ENCODE measurements at places on chromosomes 7 and 10.

- no peak for DNase-seq
Measured at GRCh38 chr7:113891828-113892227, 27.0 kb downstream of the PPP1R3A start.

GRCh38 chr7:91692800-91693199 is 187.7 kb downstream of the MTERF1 start:
- DNase-seq, result no peak

GRCh38 chr10:44651834-44652233 is 259.3 kb upstream of the TMEM72 start:
- DNase-seq, result no peak

DNA sequence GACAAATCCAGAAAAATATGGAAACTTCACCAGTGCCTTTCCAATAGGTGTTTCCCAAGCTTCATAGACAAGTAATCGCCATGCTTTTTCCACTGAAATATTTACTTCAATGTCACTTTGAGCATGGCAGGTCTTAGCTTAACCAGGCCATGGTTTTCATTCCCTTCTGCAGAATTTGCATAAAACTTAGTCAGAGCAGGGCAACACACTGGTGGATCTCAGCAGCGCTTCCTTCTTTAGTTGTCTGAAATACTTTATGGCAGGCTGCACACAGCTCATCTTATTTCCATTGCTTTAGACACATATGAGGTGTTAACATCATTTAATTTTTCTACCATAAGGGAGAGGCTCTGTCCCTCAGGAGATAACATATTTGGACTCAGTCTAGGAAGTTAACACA is 102.9 kb upstream of the AHR start:
- DNase-seq, result no peak

DNA sequence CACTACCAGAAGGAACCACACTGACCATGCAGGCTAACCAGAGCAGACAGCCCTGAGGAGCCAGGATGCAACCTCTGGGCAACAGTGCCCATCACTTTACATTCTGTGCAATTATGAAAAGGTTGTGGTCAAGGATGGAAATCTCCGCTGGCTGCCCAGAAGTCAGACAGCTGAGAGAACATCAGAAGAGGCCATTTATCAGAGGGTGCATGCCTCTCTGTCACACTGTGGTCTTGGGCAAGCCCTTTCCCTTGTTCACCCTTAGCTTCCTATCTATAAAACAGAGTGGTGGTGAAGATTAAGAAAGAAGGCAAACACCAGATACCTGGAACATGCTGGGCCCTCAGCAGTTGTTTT is 120.7 kb upstream of the GDF10 start:
- DNase-seq, result no peak

GRCh38 chr7:40541336-40541735 is 406.5 kb downstream of the SUGCT start:
- DNase-seq, result no peak

DNA sequence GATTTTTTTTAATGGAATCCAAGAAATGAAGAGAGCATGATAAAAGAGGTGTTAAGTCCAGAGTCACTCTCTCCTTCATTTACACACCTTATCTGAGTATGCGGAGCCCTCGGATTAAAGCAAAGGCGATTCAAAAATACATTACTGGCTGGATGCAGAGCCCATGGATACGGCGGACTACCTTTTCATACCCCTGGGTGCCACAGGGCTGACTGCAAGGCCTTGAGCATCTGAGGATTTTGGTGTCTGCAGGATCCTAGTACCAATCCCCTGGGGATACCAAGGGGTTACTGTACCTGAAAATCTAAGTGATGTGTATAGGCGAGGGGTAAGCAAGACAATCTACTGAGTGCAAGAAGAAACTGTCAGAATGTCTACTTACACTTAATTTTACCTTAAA is 20.5 kb downstream of the PIP4K2A start:
- no peak for DNase-seq

- DNase-seq, result no peak
Measured at GRCh38 chr7:88919478-88920131, 124.1 kb upstream of the TEX47 start.

GRCh38 chr10:7036951-7037350 is 373.9 kb downstream of the SFMBT2 start:
- DNase-seq, result no peak

- DNase-seq, result no peak
Measured at GRCh38 chr10:116708391-116708821, 34.0 kb downstream of the HSPA12A start.

- DNase-seq, result no peak
Measured at GRCh38 chr10:95650232-95650631, 6.3 kb downstream of the ALDH18A1 start.

- DNase-seq, result no peak
Measured at GRCh38 chr7:82146491-82146890, 297.1 kb downstream of the CACNA2D1 start.

GRCh38 chr7:116829041-116829440 is 33.3 kb upstream of the CAPZA2 start:
- no peak for DNase-seq

GRCh38 chr10:114349522-114350215 is 54.6 kb downstream of the AFAP1L2 start:
- DNase-seq, result no peak

GRCh38 chr10:123027861-123028260 is 19.1 kb downstream of the ACADSB start:
- no peak for DNase-seq

- no peak for DNase-seq
Measured at GRCh38 chr7:73448609-73449008, 15.0 kb downstream of the FZD9 start.

- no peak for DNase-seq
Measured at GRCh38 chr7:107394276-107394675, 75.6 kb upstream of the GPR22 start.

DNA sequence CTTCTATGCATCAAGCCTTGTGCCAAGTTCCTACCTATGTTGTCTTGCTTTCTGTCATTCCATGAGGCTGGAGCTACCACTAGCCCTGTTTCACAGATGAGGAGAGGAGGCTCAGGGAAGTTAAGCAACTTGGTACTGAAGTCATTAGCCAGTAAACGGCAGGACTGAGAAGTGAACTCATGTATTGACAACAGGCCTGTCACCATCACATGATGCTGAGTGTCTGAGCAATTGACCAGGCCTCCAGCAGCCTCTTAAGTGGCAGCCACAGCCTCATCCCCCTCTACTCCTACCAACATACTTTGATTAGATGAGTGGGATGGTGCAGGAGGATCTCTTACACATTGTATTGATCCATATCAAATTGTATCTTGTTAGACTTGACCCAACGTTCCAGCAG is 317.6 kb downstream of the GRID1 start:
- no peak for DNase-seq

DNA sequence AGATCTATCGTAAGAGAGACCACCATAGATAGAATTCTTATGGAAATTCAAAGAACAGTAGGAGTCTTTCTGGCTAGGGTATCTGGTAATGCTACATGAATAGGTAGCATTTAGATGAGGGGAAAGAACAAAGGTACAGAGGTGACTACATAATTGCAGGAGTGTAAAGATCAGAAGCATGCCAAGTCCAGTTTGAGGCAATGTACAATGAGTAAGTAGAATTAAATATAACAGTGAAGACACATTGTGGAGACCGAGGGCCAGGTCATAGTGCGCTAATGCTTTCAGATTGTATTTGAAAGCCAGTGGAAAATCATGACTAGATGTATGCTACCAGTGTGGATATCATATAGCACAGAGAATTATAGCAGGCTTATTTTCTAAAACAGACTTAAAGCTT is 1611.6 kb upstream of the LRRTM3 start:
- no peak for DNase-seq

DNA sequence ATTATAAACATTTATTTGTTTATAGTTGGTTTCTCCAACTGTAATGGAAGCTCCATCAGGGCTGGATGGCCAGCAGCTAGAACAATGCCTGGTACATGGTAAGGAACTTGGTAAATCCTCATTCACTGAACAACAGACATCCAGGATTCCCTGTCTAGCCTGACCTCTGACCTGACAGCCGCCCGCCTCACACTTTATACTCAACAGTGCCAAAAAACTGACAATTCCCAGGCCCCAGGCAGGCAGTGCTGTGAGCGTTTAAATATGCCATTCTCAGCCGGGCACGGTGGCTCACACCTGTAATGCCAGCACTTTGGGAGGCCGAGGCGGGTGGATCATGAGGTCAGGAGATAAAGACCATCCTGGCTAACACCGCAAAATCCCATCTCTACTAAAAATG is 55.9 kb downstream of the RSU1 start:
- DNase-seq, result no peak
